ENCODE measurements at places on chromosomes 6 and 20.

GRCh38 chr6:26474439-26474881 lies 16.7 kb downstream of the BTN2A1 start:
- no peak for DNase-seq

DNA sequence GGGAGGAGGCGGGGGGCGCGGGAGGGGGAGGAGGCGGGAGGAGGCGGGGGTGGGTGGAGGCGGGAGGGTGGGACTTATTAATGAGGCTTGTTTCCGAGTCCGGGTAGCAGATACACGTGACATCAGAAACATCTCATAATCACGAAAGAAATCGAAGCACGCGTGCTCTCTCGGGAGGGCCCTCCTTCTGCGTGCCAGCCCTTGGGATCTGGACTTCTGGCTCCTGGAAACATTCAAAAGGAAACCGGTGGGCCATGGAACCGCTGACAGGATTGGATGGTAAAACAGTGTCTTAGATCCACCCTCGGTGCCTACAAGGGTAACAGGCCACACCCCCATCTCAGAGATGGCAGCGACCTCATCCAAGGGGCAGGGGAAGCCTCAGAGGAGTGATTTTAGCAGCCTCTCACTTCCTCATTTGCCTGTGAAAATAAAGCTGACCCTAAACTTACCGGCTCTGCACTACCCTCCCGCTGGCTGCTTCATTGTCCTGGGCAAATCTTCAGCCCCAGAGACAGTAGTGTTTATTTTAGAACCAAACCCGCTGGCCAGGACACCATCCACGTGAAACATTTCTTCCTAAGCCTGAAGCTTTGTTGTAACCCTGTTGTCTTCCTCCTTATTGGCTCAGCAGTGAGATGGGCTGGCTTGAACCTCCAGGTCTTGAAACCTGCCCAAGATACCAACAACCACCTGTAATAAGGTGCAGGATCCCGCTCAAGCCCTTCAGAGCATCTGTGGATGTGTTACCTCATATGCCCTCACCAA lies 97.5 kb downstream of the PSMG4 start:
- no peak for DNase-seq

DNA sequence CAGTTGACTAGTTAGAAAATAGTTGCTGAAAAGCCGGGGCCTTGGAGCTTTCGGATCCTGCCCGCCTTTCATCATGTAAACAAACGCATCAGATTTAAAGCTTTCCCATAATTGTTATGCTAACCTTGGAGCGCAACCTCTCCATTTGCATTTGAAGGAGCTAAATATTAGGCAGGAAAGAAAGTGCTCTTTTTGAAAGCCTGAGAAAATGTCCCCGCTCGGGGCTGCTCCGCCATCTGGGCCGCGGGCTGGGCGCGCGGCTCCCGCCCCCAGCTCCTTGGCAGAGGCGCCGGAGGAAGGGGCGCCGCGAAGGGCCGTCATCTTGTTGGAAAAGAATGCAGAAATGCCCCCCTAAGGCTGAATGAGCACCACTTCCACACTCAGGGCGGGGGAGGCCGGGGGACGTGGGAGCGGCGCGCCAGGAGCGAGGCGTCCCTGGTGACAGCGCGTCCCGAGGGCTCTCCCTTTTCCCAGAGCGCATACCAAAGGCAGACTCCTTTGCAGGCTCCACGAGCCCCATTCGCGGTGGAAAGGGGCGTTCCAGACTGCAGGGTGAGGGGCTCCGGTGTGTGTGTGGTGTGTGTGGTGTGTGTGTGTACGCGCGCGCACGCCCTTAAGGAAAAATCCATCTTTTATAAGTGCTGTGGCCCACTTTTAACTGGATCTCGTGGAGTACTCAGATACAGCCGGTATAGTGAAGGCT lies 145.6 kb upstream of the ID4 start:
- DNase-seq = no peak

DNA sequence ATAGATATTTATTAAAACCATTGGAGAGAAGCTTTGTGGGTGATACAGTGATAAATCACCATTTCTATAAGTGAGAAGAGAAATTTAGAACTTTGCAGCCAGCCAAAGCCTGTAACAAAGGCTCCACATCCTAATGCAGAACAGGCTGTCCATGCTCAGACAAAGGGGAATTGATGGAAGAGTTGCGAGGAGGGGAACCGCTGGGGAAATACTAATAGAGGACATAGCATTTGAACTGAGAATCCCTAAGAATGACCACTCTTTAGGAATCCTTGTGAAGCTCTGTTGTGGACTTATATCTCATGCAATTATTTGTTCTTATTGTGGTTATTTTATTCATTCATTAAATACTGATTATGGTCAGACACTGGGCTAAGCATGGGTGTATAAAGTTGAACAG lies 167.8 kb downstream of the PHF3 start:
- no peak for DNase-seq

GRCh38 chr6:143149771-143150170 lies 89.1 kb downstream of the AIG1 start:
- DNase-seq = peak; percentile 40

- DNase-seq = no peak
These were observed 890.6 kb downstream of the KIF16B start for GRCh38 chr20:15682690-15683089.

DNA sequence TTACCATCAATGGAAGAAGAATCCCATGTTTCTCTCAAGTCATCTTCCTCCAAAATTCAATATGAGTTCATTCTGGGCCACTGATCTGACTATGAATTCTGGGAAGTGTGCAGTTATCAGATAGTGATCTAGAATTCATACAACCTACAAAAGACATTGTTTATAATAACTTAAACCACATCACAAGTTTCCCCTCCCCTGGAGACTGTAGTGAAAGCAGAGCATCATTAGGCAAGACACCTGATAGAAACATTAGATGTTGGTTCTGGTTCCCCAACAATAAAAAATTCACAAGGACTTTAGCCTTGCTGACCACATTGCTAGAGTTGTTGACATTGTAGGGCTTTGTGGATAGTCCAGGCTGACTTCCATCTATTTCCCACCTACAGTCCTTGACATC lies 506.4 kb upstream of the JAG1 start:
- no peak for DNase-seq

DNA sequence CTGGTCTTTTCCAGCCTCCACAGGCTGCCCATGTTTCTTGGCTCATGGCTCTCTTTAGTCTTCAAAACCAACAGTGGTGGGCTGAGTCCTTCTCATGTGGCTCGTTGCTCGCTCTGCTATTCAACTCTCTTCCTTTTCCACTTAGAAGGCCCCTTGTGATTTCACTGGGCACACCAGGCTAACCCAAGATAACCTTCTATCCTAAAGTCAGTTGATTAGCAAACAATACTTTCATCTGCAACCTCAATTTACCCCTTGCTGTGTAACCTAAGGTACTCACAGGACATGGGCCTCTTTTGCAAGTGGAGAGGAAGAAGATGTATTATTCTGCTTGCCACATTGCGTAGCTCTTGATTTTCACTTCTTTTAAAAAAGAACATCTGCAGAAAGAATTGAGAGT lies 79.6 kb downstream of the UTRN start:
- DNase-seq = no peak

DNA sequence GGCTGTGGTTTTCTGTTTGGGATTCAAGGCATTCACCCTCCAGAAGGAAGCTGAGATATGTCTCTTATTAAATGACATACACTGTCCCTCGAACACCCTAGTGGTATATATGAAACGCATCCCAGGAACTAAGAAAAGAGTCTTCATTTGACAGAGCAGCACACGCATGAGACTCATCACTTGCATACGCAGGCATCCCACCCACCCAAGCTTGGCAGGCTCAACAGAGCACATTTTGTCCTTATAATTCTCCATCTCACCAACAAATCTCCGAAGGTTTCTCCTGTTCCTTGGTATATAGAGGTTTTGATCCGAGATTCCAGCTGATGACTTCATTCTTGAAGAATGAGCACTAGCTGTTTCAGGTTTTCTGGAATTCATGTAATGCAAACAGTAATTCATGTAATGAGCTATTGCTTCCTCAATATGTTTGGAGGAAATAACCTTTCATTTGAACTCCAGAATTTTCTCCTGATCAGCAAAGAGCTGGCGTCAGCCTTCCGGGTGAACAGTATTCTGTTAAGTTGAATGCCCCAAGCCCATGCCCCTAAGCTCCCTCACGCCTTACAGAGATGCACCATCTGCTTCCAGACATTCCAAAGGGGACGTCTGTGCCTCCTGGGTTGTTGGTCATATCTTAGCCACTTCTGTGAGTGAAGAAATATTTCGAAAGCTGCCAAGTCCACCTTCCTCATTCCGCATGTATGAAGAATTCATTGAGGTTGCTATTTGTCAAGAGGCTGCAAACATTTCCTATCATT lies 66.0 kb upstream of the CDH4 start:
- DNase-seq = peak; percentile 95

- DNase-seq = no peak
These were observed 291.7 kb downstream of the UTRN start for GRCh38 chr6:144576871-144577270.

DNA sequence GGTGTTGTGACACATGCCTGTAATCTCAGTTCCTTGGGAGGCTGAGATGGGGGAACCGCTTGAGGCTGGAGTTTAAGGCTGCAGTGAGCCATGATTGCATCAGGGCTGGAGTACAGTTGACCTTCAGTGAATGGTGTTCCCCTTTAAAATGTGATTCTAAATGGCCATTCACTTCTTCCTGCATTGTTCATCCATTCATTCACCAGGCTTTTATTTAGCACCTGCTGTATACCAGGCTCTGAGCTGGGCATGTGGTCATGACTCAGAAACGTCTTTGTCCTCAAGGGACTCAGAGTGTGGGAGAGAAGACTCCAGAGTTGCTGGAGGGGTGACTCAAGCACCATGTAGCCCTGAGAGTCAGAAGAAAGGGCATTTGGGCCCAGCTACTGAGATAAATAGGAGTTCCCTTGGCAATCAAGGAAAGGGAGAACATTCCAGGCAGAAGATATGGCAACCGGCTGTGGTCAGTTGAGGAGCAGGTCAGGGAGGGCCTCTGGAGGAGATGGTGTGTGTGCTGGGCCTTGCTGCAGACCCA lies 101.1 kb downstream of the DLGAP4 start:
- DNase-seq = no peak

GRCh38 chr6:42690151-42690702 lies 32.2 kb downstream of the PRPH2 start:
- DNase-seq = no peak

GRCh38 chr6:142376800-142377496 lies 75.1 kb downstream of the ADGRG6 start:
- DNase-seq = no peak

DNA sequence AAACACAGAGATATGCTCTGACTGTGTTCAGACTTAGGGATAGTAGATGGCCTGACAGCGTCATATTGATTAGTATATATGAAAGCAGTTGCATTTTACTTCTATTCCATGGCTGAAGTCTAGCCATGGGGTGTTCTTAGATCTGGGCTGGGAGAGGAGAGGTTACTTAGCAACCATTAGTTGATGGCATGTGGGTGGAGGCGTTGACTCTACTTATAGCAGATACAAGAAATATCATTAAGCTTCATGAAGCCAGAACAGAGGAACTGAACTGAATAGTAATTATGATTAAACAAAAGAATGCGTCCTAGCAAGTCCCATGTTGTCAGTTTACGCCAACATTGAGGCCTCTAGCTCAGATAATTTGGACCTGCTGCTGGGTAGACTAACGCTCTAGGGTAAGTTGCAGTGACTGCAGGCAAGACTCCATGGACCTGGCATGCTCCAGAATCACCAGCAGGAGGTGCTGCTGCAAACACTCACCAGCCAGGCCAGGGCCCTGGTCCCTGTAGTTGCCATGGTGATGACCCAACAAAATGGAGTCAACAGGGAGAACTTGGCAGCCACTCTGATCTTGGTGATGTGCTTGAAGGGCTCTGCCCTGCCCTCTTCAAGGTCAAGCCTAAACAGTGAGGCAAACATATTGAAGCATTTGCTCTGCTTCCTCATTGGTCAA lies 477.3 kb downstream of the PREX1 start:
- no peak for DNase-seq

GRCh38 chr6:165770397-165771082 lies 107.5 kb upstream of the PDE10A start:
- no peak for DNase-seq

DNA sequence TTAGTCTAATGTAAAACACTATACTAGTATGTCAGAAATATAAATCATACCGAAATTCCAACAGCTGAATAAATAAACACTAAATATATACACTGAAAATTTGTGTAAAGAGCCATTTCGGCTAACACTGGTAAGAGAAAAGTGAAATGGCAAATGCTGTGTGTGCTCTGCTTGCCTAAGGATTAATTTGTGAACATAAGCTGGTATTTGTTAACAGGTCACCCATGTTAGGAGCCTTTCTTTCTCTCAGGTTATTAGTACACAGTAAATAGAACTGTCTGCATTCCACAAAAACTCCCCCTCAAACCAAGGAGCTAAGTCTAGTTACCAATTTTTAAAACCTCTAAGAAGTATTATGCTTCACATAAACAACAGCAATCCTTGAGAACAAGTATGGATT lies 27.0 kb downstream of the ELOVL5 start:
- DNase-seq = no peak

DNA sequence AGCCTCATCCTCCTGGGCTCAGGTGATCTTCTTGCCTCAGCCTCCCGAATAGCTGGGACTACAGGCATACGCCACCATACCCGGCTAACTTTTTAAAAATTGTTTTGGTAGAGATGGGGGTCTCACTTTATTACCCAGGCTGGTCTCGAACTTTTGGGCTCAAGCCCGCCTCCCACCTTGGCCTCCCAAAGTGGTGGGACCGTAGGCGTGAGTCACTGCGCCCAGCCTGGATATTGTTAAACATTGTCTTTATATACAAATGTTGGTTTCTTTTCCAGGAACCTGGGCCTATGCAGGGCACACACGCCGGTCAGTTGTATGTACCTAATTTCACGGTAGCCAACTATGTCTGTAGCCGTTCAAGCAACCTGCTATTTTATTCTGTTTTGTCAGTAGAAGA lies 60.1 kb downstream of the SYNJ2 start:
- DNase-seq = no peak

DNA sequence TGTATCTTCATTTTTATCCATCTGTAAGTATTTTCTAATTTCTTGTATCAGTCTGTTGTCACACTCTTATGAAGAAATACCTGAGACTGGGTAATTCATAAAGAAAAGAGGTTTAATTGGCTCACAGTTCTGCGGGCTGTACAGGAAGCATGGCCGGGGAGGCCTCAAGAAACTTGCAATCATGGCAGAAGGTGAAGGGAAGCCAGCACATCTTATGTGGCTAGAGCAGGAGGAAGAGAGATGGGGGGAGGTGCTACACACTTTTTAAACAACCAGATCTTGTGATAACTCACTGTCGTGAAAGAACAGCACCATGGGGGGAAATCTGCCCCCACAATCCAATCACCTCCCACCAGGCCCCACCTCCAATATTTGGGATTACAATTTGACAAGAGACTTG lies 10.9 kb upstream of the BCKDHB start:
- no peak for DNase-seq
